ENCODE measurements at places on chromosomes 11 and 22.

- DNase-seq, result peak; percentile 49
These were observed 2.2 kb upstream of the RPS6KA4 start for GRCh38 chr11:64356498-64357411.

- no peak for DNase-seq
These were observed 6.8 kb upstream of the TPBGL start for GRCh38 chr11:75233754-75234172.

- DNase-seq, result no peak
These were observed 1.8 kb upstream of the SERPIND1 start for GRCh38 chr22:20771918-20772625.

- no peak for DNase-seq
These were observed 29.1 kb upstream of the KRTAP5-6 start for GRCh38 chr11:1667906-1668305.
